ENCODE measurements at places on chromosomes 6 and 20.

- no peak for DNase-seq
Measured at GRCh38 chr6:51021171-51021570, 202.5 kb downstream of the TFAP2B start.

GRCh38 chr6:149840345-149841075 lies 23.6 kb downstream of the LRP11 start:
- DNase-seq: peak; percentile 71

- peak; percentile 56 for DNase-seq
Measured at GRCh38 chr6:1597121-1597744, 12.5 kb upstream of the FOXC1 start.

DNA sequence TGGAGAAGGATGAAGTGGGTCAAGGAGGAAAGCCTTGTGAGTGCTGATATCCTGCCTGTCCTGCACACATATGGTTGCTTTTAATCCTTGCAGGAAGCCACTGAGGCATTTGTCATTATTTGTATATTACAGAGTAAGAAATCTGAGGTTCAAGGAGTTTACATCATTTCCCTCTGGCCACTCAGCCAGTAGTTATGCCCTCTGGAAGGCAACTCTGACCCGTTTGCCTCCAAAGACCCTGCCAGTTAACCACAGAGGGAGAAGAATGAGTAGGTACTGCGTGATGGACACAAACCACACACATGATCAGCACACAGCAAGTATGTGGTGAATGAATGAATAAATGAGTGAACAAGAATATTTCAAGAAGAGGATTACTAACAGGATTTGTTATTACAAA lies 7.9 kb upstream of the FAM210B start:
- DNase-seq: no peak

- DNase-seq: no peak
Measured at GRCh38 chr6:137798261-137798660, 68.8 kb upstream of the TNFAIP3 start.

DNA sequence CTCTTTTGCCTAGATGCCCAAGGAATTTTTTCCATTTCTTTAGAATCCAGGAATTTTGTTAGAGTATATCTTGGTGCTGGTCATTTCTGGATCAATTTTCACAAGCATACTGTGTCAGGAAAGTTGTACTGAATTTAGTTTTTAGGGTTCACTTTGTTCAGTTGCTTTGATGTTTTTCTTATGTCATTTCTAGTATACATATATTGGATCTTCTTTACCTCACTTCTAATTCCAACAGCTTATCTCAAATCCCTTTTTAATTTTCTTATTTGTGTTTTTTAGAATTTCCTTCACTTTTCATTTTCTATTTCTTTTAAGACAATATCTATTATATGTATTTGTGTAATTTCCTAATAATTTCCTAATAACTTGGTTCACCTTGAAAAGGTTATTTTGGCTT lies 281.0 kb upstream of the AGPAT4 start:
- no peak for DNase-seq

- DNase-seq: peak; percentile 66
Measured at GRCh38 chr6:141562851-141563763, 569.6 kb upstream of the GJE1 start.

Data from HEK293T (cell line).